Right ventricle myocardium inferior (tissue), 1 donor: ENCODE measurements at places on chromosomes 11 and 22. TPM values are rescaled to one million over a fixed set of nuclear protein-coding genes. Genes with fewer than 3 reads are reported as not detected.

The OSBP2 gene
- 11.1 TPM for total RNA-seq

The ANGPTL5 gene
- 1.5 TPM for total RNA-seq

The OR8D1 gene
- total RNA-seq, result not detected

The DDIAS gene
- 0.95 TPM for total RNA-seq

The OR8H3 gene
- not detected for total RNA-seq

The SYVN1 gene
- total RNA-seq, result 27.1 TPM

The LBHD1 gene
- total RNA-seq, result 1.8 TPM

The FIBIN gene
- 8.3 TPM for total RNA-seq

The MRGPRE gene
- not detected for total RNA-seq

The CHRM1 gene
- not detected for total RNA-seq

The TAF6L gene
- 8.2 TPM for total RNA-seq

The TYMP gene
- 15.5 TPM for total RNA-seq

The OR8G1 gene
- total RNA-seq, result not detected

The ZNF74 gene
- 6.3 TPM for total RNA-seq

The CAVIN3 gene
- 42.5 TPM for total RNA-seq

The TIGD3 gene
- 0.54 TPM for total RNA-seq

The SCGB1A1 gene
- total RNA-seq, result not detected

The BLID gene
- not detected for total RNA-seq

The APOBEC3B gene
- total RNA-seq, result 0.78 TPM

The OR8B3 gene
- not detected for total RNA-seq

The CRACR2B gene
- total RNA-seq, result 24.3 TPM

The MAPK8IP1 gene
- 5.9 TPM for total RNA-seq

The NARS2 gene
- total RNA-seq, result 15.6 TPM

The MMP27 gene
- not detected for total RNA-seq

The SYT12 gene
- 0.32 TPM for total RNA-seq
